ENCODE measurements at places on chromosomes 12 and 14.

DNA sequence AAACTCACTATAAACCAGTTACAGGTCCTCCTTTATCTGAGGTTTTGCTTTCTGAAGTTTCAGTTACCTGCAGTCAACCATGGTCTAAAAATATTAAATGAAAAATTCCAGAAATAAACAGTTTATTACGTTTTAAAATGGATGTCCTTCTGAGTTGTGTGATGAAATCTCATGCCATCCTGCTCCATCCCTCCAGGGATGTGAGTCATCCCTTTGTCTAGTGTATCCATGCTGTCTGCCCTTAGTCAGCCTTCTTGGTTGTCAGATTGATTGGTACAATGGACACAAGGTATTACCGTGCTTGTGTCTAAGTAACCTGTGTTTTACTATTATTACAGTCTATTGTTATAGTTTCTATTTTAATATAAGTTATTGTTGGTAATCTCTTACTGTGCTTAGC is 328.3 kb downstream of the APAF1 start:
- peak; percentile 9 for DNase-seq

DNA sequence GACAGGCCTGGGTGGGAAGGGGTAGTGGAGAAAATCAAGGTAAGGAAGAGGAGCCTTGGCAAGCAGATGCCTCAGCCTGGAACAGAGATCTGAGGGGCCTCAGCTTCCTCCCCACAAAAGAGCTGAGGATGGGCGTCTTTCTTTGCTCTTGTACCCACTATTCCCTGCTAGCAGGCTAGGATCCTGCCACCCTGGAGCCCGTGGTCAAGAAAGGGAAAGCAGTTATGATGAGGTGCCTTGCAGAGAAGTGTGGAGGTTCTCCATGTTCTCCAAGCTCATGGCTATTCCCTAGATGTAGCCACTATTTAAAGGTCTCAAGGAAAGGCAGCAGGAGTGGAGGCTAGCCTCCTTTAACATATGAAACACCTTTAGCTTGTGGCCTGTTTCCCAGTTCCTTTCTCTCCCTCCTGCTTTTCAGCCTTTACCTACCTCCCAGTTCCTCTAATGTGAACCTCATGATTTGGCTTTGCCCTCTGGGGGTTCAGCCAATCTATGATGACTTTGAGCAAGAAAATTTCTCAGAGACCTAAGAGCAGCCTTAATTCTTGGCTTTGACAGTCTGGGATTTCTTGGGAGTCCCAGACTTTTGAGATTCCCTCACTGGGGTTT is 1.1 kb downstream of the IKZF4 start:
- no peak for DNase-seq

- no peak for DNase-seq
Observed at GRCh38 chr12:109735051-109735521, 21.5 kb downstream of the FAM222A start.

- DNase-seq = peak; percentile 19
Observed at GRCh38 chr12:113439606-113440030, 17.4 kb downstream of the SDSL start.

- DNase-seq = no peak
Observed at GRCh38 chr14:101775826-101776225, 14.3 kb downstream of the PPP2R5C start.

Data from fibroblast of skin of right quadriceps (primary cell).